ENCODE measurements at places on chromosomes 16 and 17. TPM values are rescaled to one million over a fixed set of nuclear protein-coding genes. Genes with fewer than 3 reads are reported as not detected.

OTOA gene
- polyA plus RNA-seq: 0.32 TPM

ADCY9 gene
- polyA plus RNA-seq: 12.0 TPM

CCL8 gene
- not detected for polyA plus RNA-seq

B9D1 gene
- 33.7 TPM for polyA plus RNA-seq

ICAM2 gene
- polyA plus RNA-seq: 15.6 TPM

MYOCD gene
- 0.40 TPM for polyA plus RNA-seq

HYDIN gene
- polyA plus RNA-seq: 15.2 TPM

GRCh38 chr16:77113835-77114234 lies 77.2 kb upstream of the MON1B start:
- DNase-seq: no peak

DNA sequence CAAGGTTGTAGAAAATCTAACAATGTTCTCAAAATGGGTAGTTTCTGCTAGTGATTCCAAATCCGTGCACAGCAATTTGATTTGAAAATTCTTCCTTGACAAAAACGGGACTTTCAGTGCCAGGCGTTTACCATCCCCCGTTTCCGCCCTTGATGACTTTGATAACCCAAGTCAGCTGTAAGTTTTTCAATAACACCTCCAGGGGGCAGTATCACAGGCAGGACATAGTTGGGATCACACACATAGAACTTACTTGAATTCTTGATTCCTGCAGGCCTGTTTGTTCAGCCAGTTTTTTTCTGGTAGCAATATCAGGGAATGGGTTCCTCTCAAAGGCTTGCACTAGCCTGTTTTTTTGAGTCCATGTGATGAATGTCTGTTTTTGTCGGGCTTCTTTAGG lies 5.6 kb downstream of the DUXB start:
- DNase-seq: no peak

DNA sequence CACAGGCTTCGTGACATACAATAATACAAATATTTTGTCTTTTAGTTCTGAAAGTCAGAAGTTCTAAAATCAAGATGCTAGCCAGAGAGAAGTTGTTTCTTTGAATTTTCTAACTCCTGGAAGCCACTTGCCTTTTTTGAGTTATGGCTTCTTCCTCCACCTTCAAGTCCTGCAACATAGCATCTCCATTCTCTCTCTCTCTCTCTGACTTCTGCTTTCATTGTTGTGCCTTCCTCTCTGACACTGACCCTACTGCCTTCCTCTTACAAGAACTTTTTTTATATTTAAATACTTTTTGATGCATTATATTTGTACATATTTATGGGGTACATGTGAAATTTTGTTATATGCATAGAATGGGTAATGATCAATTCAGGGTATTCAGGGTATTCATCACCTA lies 205.9 kb downstream of the MAP2K6 start:
- no peak for DNase-seq

GRCh38 chr16:50444526-50444925 lies 75.7 kb upstream of the BRD7 start:
- DNase-seq: no peak

DNA sequence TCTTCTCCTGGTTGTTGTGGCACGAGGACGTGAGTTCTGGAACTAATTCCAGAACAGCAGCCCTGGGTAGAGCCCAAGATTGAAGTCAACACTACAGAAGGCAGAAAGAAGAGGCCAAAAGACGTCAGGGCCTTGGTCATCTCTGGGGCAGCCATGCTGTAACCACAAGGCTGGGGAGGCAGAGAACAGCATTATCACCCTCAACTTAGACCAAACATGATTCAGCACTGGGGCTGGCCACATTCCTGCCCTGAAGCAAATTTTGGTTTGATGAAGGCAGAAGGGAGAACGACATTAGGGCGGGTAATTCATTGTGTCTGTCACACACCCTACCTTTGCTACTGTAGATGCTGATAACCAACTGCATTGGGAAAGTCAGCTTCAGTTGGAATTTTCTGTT lies 9.7 kb upstream of the ALOX15B start:
- no peak for DNase-seq

Data from spinal cord (tissue), 10 donors.